Spinal cord (tissue), 10 donors: ENCODE measurements at places on chromosomes 3 and 15. TPM values are rescaled to one million over a fixed set of nuclear protein-coding genes. Genes with fewer than 3 reads are reported as not detected.

DNA sequence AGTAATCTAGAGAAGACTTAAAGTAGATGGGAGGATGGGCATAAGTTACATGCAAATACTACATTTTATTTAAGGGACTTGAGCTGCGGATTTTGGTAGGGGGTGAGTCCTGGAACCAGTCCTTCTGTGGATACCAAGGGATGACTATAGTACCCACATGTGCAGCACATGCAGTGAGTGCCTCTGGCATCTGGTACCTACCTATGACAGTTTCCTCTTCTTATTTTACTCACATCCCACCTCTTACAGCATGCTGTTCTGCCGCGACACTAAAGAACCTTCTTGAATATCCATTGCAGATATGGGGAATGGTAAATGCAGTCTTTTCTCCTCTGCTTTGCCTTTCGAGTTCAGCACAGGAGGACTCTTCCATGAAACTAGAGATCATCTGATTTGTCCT lies 1.7 kb downstream of the TSEN2 start:
- DNase-seq = no peak

GRCh38 chr3:8621872-8622271 lies 22.7 kb downstream of the SSUH2 start:
- no peak for DNase-seq

DNA sequence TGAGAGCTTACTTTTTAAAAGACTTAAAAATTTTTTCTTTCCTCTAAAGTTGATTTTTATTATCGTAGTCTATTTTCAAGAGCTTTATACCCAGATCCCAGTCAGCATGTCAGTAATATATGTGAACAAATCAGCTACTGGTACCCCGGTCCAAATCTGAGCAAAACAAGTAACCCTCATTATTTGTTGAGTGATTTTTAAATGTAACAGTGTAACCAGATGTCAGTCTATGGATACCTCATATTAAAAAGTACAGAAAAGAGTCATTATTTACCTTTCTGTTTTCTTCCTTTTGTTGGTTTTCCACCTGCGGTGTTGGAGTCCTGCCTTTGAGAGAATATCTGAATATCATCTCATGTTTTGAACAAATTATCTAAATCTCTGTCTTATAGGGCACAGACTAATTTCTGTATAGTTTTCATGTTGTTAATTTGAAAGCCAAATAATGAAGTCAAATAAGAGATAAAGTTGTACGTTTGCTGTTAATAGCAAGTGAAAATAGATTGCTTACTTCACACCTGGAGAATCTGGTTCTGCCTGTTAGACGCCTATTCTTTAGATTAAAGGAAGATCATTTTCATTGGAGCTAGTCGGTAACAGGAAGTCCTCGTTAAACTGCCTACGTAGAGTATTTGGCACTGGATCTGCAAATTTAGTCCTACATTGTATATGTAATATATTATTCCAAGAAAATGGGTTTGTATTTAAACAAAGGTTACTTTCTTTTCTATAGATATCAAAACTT lies at the start of gene STX19:
Gene STX19, minus strand, starts transcription at position 505 of the 745 bp plus-strand sequence. CDS start 13,328 bp downstream, outside the sequence.
- no peak for DNase-seq

- DNase-seq = no peak
These were observed 71.8 kb downstream of the CHDH start for GRCh38 chr3:53774414-53774813.

The NANOGP8 gene
- total RNA-seq = not detected

The CGNL1 gene
- total RNA-seq = 14.5 TPM

The ZBTB20 gene
- 53.4 TPM for total RNA-seq
